ENCODE measurements at places on chromosomes 12 and 14. TPM values are rescaled to one million over a fixed set of nuclear protein-coding genes. Genes with fewer than 3 reads are reported as not detected.

The P2RX7 gene
- total RNA-seq: 0.55 TPM

The CFAP73 gene
- 0.30 TPM for total RNA-seq

The ASCL1 gene
- total RNA-seq: 0.07 TPM

The CAPS2 gene
- total RNA-seq: 4.2 TPM

The GALC gene
- 10.9 TPM for total RNA-seq

The CAPRIN2 gene
- total RNA-seq: 55.9 TPM

The LRRC10 gene
- not detected for total RNA-seq

DNA sequence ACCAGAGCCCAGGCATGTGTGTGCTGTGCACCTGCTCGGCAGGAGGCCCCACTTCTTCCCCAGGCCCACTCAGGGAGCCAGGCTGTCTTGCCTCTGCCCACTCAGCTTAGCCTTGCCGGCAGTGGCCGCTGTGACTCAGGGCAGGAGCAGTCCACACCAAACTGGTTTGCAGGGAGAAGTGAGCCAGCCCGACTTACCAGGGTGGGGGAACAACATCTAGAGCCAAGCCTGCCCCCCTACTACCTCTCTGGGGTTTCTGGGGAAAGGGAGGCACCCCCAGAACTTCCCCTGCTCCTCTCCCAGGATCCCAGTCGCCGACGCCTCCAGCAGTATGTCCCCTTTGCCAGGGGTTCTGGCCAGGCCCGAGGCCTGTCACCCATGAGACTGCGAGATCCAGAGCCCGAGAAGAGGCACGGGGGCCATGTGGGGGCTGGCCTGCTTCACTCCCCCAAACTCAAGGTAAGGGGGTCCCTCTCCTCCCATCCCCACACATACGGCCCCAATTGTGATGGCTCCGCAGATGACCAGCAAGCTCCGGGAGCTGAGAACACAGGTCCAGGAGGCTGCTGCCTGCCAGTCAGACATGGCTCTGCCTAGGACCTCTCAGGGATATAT lies 3.0 kb downstream of the PLEKHG6 start:
- DNase-seq: no peak
- peaks cover 31% of the 10 kb centered on the region for H3K4me1 ChIP-seq
- peaks cover 29% of the 10 kb centered on the region for H3K36me3 ChIP-seq
- peaks cover 11% of the 10 kb centered on the region for H3K27me3 ChIP-seq
- H3K27ac ChIP-seq: no peak overlapping the region

DNA sequence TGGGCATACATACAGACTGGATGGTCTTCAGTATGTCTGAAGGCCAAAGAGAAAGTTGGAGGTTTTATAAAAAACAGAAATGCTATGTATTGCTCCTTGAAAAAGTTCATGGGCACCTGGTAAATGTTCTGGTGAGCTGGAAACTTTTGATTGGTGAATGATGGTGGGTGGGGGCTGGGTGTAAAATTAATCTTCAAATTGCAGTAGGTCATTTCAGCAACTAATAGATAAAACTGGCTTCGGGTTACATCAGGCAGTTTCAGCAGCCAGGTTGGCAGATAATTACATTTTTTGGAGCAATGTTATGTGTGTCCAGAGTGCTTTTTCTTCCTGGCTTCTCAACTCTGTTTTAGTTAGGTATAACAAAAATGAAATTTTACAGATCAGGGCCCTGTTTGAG lies 35.3 kb downstream of the SDR9C7 start:
- H3K4me1 ChIP-seq: no peaks in the 10 kb centered on the region
- DNase-seq: no peak
- H3K4me3 ChIP-seq: no peak overlapping the region
- no peak overlapping the region for H3K27ac ChIP-seq

- no peaks in the 10 kb centered on the region for H3K27me3 ChIP-seq
- no peak for DNase-seq
- no peaks in the 10 kb centered on the region for H3K36me3 ChIP-seq
- no peak overlapping the region for H3K4me3 ChIP-seq
- H3K27ac ChIP-seq: no peak overlapping the region
- no peaks in the 10 kb centered on the region for H3K4me1 ChIP-seq
Measured at GRCh38 chr12:77599782-77600467, 230.8 kb upstream of the NAV3 start.

DNA sequence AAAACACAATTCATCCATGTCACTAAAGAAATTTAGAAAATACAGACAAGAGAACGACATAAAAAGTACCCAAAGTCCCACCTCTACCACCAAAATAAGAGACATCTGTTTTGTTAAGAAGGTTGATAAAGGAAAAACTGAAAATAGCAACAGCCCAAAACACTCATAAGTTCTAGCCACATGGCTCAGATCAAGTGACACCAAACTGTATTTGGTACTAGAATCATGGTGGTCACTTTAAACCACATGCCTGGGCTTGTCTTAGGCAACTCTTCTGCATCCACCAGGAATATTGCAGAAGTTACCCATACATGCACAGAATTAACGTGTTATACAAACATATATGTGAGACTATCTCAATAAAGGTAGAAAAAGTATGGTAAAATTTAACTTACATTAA lies 78.2 kb upstream of the GTF2A1 start:
- H3K36me3 ChIP-seq: peaks cover 5% of the 10 kb centered on the region
- DNase-seq: no peak
- H3K4me3 ChIP-seq: no peak overlapping the region
- H3K27ac ChIP-seq: no peak overlapping the region

- H3K27me3 ChIP-seq: peaks cover 5% of the 10 kb centered on the region
- H3K4me3 ChIP-seq: no peak overlapping the region
- no peaks in the 10 kb centered on the region for H3K36me3 ChIP-seq
- H3K4me1 ChIP-seq: peaks cover 7% of the 10 kb centered on the region
- no peak overlapping the region for H3K27ac ChIP-seq
Measured at GRCh38 chr14:21120686-21121085, 19.8 kb downstream of the TMEM253 start.

DNA sequence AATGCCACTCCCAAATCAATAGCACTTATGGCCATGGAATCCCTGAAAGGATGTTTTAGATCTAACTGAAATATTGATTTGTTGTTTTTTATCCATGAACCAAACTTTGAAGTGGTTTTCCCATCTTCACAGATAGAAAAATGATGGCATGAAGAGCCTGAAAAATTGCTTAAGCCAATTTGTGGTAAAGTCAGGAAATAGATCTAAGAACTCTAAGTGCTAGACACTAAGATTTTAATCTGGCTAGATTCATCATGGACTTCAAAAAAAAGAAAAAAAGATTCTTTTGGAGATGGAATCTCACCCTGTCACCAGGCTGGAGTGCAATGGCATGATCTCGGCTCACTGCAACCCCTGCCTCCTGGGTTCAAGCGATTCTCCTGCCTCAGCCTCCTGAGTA lies 45.0 kb upstream of the STRN3 start:
- no peak overlapping the region for H3K4me3 ChIP-seq
- H3K27ac ChIP-seq: no peak overlapping the region
- no peaks in the 10 kb centered on the region for H3K4me1 ChIP-seq
- no peak for DNase-seq
- peaks cover 13% of the 10 kb centered on the region for H3K36me3 ChIP-seq
- no peaks in the 10 kb centered on the region for H3K27me3 ChIP-seq

DNA sequence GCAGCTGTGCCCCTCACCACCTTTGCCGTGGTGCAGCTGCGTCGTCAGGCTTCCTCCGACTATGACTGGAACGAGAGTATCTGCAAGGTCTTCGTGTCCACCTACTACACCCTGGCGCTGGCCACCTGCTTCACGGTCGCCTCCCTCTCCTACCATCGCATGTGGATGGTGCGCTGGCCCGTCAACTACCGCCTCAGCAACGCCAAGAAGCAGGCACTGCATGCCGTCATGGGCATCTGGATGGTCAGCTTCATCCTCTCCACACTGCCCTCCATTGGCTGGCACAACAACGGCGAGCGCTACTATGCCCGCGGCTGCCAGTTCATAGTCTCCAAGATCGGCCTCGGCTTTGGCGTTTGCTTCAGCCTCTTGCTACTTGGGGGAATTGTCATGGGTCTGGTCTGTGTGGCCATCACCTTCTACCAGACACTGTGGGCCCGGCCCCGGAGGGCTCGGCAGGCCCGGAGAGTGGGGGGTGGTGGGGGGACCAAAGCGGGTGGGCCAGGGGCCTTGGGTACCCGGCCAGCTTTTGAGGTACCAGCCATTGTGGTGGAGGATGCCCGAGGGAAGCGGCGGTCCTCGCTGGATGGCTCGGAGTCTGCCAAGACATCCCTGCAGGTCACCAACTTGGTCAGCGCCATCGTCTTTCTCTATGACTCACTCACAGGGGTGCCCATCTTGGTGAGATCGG lies 2.6 kb downstream of the GPR162 start:
- peaks cover 67% of the 10 kb centered on the region for H3K4me1 ChIP-seq
- H3K36me3 ChIP-seq: peaks cover 5% of the 10 kb centered on the region

- no peak overlapping the region for H3K27ac ChIP-seq
- DNase-seq: no peak
- no peaks in the 10 kb centered on the region for H3K27me3 ChIP-seq
- no peaks in the 10 kb centered on the region for H3K36me3 ChIP-seq
- H3K4me1 ChIP-seq: 0 out of 2 replicates have a peak, but pooled peaks cover 2% of the 10 kb centered on the region
Measured at GRCh38 chr14:58749066-58749669, 111.4 kb downstream of the DACT1 start.

GRCh38 chr12:25245491-25245890 lies 5.2 kb downstream of the KRAS start:
- peaks cover 15% of the 10 kb centered on the region for H3K36me3 ChIP-seq
- peaks cover 17% of the 10 kb centered on the region for H3K4me1 ChIP-seq
- DNase-seq: no peak

DNA sequence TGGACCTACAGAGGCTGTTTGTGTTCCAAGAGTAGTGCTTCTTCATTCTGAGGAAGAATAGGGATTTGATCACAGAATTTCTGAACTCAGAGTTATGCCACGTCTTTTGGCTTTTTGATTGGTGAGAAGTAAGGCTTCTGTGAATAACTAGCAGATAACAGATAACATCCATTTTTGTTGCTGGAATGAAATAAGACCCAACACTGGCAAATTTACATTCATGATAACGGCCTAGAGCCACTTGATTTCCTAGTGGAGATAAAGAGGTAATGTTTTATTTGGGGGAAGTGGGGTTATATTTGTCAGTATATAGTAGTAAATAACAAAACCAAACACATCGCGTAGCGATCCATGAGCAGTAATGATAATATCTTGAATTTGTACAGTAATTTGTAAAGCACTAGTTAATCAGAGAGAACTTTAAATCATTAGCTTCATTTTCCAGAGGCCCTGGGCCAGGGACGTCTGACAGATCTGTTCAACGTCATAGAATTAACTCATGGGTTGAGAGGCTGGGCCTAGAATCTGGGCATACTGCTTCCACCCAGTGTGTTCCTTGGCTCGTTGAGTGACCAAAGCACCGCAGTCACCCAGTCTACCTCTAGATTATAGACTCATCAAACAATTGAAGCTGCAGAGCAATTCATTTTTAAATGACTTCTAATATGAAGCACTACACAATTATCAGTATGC lies 79.6 kb downstream of the HMGA2 start:
- 0 out of 2 replicates have a peak, but pooled peaks cover 3% of the 10 kb centered on the region for H3K36me3 ChIP-seq
- no peak overlapping the region for H3K4me3 ChIP-seq
- DNase-seq: no peak
- no peaks in the 10 kb centered on the region for H3K27me3 ChIP-seq
- H3K4me1 ChIP-seq: peaks cover 62% of the 10 kb centered on the region

GRCh38 chr12:111393700-111394300 lies 11.9 kb upstream of the SH2B3 start:
- H3K36me3 ChIP-seq: no peaks in the 10 kb centered on the region
- peaks cover 2% of the 10 kb centered on the region for H3K27me3 ChIP-seq
- no peak overlapping the region for H3K4me3 ChIP-seq
- no peaks in the 10 kb centered on the region for H3K4me1 ChIP-seq
- DNase-seq: no peak
- no peak overlapping the region for H3K27ac ChIP-seq

GRCh38 chr14:89036371-89036770 lies 211.9 kb downstream of the TTC8 start:
- peaks cover 11% of the 10 kb centered on the region for H3K36me3 ChIP-seq
- no peak overlapping the region for H3K27ac ChIP-seq
- H3K4me1 ChIP-seq: peaks cover 13% of the 10 kb centered on the region
- peaks cover 18% of the 10 kb centered on the region for H3K27me3 ChIP-seq
- no peak for DNase-seq
- no peak overlapping the region for H3K4me3 ChIP-seq

DNA sequence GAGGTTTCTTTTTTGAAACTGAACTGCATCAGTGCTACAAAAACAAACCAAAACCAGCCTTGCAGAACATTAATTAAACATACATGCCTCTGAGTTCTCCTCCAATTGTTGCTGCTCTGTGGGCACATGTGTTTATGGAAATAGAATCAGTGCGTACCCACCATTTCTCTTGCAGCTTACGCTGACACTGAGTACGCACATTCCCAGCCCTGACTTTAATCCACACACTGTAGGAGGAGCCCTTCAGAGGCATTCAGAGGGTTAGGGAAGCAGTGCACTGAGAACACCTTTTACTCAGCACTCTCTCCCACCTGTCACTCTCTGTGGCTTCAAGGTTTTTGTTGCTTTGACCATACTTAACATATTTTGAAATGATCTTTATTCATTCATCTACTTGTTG lies 250.5 kb upstream of the PWP1 start:
- DNase-seq: no peak
- peaks cover 26% of the 10 kb centered on the region for H3K4me1 ChIP-seq
- H3K4me3 ChIP-seq: no peak overlapping the region
- no peaks in the 10 kb centered on the region for H3K36me3 ChIP-seq
- H3K27me3 ChIP-seq: no peaks in the 10 kb centered on the region

DNA sequence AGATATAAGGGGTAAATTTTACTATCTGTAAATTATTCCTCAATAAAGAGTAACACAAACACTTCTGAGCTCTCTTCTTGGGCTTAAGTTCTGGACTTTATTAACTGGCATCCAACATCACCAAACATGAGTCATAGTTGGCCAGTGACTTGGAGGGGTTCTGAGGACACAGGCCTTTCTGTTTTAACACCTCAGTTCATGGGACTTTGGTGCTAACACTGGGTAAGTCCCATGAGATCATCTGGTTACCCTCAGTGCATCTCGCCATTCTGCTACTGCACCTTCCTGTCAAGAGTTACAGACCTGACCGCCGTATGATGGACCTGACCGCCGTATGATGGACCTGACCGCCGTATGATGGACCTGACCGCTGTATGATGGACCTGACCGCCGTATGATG lies 9.9 kb downstream of the SLC15A4 start:
- H3K27ac ChIP-seq: no peak overlapping the region
- DNase-seq: no peak
- no peak overlapping the region for H3K4me3 ChIP-seq

DNA sequence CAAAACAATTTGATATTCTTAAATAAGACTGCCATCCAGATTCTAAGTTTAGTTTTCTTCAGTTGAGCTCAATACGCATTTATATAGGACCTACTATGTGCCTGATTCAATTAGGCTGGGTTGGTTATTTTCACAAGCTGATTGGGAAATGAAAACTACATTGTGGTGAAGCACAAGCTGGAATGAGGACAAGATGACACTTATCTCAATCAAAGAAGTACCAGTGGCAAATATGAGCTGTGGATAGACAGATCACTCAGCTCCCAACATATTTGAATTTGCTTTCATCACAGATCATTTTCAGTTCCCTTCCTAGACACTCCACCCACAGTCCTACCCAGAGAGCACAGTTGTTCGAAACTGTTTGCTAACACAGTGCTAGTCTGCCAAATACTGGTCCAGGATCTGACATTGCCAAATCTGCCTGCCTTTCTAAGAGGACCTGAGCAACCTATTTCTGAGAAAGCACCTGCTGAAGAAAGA lies 74.7 kb downstream of the LLPH start:
- H3K27ac ChIP-seq: no peak overlapping the region
- H3K27me3 ChIP-seq: no peaks in the 10 kb centered on the region
- no peaks in the 10 kb centered on the region for H3K36me3 ChIP-seq
- no peak overlapping the region for H3K4me3 ChIP-seq
- DNase-seq: no peak
- H3K4me1 ChIP-seq: peaks cover 14% of the 10 kb centered on the region

Measured in WTC11 (cell line).